AML-193 (cell line): ENCODE measurements at places on chromosomes 12 and 14.

GRCh38 chr14:26841920-26842741, 244.3 kb upstream of the NOVA1 start:
- DNase-seq: no peak

DNA sequence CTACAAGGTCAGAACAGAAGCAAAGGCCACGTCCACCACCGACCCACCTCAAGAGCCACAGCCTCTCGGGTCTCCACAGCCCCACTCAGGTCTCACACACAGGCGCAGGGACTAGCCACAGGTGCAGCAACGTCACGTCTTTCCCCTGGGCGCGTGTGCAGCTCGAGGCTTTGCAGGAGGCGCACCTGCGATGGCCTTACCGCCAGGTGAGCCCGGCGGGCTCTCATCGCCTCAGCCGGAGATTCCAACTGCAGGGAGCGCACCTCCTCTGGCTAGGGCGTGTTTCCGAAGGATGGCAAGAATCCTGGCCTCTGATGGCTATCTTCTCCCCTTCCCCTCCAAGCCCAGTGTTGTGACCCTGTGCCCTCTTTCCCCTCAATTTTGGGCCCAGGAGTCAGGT, at the start of gene HIGD1C:
TSS of gene HIGD1C (plus strand) at position 35 of the 400 bp plus-strand sequence. CDS start 1,455 bp downstream, outside the sequence.
- DNase-seq: no peak

GRCh38 chr12:51505360-51506105, 80.9 kb downstream of the SLC4A8 start:
- DNase-seq: no peak

- no peak for DNase-seq
These were observed 267.7 kb downstream of the RASSF9 start for GRCh38 chr12:85568395-85569103.

DNA sequence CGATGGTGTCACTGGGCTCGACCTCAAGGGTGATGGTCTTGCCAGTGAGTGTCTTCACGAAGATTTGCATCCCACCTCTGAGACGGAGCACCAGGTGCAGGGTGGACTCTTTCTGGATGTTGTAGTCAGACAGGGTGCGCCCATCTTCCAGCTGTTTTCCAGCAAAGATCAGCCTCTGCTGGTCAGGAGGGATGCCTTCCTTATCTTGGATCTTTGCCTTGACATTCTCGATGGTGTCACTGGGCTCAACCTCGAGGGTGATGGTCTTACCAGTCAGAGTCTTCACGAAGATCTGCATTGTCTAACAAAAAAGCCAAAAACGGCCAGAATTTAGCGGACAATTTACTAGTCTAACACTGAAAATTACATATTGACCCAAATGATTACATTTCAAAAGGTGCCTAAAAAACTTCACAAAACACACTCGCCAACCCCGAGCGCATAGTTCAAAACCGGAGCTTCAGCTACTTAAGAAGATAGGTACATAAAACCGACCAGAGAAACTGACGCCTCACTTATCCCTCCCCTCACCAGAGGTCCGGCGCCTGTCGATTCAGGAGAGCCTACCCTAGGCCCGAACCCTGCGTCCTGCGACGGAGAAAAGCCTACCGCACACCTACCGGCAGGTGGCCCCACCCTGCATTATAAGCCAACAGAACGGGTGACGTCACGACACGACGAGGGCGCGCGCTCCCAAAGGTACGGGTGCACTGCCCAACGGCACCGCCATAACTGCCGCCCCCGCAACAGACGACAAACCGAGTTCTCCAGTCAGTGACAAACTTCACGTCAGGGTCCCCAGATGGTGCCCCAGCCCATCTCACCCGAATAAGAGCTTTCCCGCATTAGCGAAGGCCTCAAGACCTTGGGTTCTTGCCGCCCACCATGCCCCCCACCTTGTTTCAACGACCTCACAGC, 717 bp downstream of the UBC start:
- no peak for DNase-seq

- DNase-seq: no peak
These were observed 15.8 kb upstream of the SLC16A7 start for GRCh38 chr12:59580050-59580449.

DNA sequence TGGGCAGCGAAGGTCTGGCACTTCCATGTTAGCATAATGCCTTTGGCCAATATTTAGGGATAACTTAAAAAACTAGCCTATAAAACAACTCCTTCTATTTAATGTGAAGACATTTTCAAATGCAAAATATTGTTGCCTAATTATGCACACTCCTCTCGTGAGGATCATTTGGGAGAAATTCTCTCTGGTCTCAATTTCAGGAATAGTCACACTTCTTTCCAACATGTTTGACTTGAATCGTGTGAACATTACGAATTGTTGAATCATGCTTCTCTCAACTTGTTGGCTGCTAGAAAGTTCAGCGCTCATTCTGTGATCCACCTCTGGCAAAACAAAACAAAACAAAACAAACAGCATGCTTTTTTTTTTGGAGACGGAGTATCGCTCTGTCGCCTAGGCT, 313.2 kb downstream of the SEC23A start:
- DNase-seq: no peak

DNA sequence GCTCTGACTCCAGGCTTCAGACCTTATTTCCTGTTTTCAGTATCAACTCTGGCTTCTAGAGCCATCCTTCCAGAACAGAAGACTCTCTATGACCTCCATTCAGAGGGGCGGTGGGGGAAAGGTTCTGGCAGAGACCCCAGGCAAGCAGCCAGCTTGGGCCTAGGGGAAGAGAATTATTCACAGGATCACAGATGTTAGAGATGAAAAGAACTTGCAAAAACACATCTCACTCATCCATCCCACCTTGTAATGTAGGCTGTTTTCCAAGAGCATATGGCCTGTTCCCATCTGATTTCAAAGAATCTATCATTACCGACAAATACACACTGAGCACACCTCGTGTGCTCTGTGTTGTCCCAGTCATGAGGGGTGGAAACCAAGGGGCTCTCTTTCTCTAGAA, 131.9 kb downstream of the GRIN2B start:
- no peak for DNase-seq

GRCh38 chr14:94344389-94344788, 21.3 kb upstream of the SERPINA6 start:
- DNase-seq: no peak

DNA sequence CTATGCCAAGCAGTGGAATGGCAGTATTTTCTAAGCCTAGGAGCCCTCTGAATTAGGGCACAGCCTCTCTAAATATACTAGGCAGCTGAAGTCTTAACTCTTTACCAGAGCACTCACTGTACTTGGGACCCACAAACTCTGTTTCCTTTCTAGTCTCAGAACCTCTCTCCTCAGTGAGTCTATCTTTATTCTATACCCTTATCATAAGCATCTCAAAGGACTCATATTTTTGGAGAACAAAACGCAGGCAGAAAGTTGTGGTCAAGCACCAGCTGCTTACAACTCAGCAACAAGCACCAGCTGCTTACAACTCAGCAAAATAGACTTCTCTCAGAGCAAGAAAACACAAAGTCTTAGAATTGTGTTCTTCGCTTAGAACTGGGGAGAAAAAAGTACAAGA, 993 bp downstream of the CCDC196 start:
- no peak for DNase-seq

- no peak for DNase-seq
These were observed 27.0 kb downstream of the RHOF start for GRCh38 chr12:121766290-121767039.

DNA sequence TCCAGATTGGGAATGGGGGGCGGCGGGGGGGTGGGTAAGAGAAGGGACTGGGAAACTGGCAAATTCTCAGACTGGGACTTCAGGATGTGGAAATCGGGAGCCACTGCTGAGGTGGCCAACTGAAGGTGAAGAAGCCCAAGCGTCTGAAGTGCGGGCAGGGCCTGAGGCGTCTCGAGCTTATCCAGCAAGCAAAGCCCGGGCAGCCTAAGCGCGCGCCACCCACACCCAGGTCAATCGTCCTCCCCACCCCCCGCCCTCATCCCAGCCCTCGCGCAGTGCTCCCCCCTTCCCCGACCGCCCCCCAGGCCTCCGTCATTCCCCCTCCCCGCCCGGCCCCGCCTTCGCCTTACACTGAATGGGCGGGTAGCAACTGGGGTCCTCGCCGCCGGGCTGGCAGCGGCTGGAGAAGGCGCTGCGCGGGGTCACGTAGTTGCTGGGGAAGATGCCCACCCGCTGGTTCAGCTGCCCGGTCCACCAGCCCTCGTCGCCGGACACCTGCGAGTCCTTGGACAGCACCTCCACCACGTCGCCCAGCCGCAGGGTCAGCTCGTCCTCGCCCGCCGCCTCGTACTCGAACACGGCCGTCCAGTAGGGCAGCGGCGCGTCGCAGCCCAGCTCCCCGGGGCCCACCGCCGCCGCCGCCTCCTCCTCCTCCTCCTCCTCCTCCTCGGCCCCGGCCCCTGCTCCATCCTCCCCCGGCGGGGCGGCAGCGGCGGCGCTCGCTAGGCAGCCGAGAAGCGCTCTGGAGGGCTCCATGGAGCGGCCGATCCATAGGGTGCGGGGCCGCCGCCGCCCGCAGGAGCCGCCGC, 693 bp downstream of the MAP3K9 start:
- DNase-seq: no peak

- DNase-seq: peak; percentile 17
These were observed 40.5 kb downstream of the KCNA5 start for GRCh38 chr12:5083955-5084849.

DNA sequence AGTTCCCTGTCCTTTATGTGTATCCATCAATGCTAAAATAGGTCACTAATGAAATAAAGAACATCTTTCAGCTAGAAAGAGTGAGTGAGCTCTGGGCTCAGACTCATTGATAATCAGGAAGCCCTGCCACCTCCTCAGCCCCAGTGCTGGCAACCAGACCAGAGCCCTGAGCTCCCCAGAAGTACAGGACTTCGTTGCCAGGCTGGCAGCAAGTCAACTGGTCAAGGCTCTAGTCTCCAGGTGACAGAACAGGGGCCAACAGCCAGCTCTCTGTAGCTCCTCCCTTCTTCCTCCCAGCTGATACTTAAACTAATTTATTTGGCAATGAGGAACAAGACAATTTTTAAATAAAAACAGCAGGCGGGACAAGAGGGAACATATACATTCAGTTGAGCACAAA, 145.3 kb downstream of the EGLN3 start:
- no peak for DNase-seq

GRCh38 chr14:35133542-35134328, 11.4 kb downstream of the PRORP start:
- no peak for DNase-seq

DNA sequence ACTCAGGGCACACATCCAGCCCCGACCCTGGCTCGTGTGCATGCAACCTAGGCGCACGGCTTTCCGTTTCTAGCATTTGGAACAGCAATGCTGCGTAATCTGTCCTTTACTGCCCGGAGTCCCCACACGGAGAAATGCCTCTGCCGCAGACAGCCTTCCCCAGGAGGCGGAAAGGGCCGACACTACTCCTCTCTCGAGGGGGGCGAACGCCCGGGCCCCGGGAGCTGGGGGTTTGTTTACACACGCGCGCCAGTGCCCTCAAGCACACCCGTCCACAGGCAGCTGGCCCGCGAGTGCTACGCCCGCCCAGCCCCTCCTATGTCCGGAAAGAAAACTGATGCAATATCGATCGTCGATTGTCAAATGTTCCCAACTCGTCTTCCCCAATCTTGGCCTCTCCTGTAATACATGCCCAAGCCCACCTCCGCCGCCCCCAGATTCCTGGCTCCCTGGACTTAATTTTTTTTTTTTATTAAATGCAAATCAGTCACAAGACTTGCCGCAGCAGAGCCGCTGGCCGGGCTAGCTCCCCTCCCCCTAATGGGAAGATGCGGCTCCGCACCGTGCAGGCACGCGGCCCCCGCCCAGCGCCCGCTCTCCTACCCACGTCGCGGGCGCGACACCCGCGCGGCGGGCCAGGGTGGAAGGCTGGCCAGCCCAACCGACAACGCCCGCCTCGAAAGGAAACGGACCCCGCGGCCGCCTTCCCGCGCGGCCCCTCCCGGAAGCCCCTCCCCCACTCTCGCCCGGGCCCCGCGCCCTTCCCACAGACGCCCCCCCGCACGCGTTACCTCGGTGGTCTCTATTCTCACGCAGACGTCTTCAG, 642 bp downstream of the SLC38A2 start:
- DNase-seq: peak; percentile 59

DNA sequence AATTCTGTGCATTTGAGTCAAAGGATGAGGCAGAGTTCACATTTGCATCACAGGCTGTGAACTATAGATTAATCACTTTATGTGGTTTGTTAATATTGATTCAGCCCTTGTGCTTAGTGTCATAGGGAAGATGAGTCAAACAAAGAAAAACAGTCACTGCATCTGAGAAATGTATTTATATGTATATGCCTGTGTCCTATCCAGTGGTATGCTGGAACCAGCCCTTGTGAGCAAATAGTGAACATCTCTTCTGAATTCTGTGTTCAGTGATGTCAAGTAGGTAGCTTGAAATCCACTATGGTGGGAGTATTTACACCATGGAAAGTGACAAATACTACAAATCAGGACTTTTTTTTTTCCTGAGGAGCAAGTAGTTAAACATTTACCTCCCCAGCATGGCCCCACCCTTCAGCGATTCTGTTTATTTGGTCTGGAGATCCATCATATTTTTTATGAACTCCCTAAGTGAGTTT, 128.5 kb downstream of the HMGA2 start:
- DNase-seq: no peak

DNA sequence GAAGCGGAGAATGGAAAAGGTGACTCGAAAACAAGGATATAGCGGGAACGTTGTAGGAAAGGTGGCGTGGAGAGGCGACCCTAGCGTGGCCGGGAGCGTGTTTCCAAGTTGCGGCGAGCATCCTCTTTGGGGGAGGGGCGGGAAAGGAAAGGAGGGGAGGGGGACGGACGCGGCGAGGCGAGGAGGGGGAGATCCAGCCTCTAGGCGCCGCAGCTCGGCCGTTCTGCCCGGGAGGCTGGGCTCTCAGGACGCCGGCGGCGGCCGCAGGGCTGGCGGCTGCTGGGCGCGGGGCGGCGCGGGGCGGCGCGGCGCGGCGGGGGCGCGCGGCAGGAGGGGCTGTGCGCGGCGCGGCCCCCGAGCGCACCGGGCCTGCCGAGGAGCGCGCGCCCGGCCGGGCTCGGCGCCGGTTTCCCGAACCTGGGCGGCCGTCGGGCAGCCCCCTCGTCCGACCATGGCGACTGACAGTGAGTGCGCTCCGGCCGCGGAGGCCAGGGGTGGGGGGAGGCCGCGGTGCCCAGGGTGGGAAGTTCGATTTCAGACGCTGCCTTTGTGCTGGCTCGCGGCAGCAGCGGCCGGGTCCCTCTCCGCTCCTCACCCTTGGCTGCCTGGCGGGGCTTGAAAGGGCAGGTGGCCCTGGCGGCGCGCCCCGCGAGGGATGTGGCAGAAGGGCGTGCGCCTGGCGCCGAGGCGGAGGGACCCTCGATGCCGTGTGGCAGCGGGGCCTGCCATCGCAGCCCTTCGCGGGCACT, 50.3 kb downstream of the SNAPC1 start:
- DNase-seq: no peak
